ENCODE measurements at places on chromosomes 7 and 10. TPM values are rescaled to one million over a fixed set of nuclear protein-coding genes. Genes with fewer than 3 reads are reported as not detected.

Gene SSC4D
- total RNA-seq, result 1.3 TPM

Gene CFAP43
- 0.26 TPM for total RNA-seq

Gene CYP3A7
- not detected for total RNA-seq

Gene ARMH3
- 6.3 TPM for total RNA-seq

Gene HYAL4
- total RNA-seq, result under 0.01 TPM
